Brain pericyte (primary cell): ENCODE measurements at places on chromosomes 5 and 9.

DNA sequence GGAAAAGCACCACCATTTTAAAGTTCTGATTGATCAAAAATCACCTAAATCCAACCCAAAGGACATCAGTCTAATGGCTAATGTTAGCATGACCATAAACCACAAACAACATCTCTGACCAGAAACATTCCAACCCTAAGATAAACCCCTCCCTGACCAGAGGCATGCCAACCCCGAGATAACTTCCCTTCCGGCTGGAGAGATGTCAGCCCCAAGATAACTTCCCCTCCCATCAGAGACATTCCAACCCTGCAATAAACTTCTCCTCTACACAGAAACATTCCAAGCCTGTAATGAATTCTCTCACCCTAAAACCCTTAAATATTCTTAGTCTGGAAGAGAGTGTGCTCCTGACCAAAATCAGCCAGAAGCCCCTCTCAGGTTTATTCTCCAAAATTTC is 364.3 kb downstream of the KCNN2 start:
- DNase-seq: no peak

DNA sequence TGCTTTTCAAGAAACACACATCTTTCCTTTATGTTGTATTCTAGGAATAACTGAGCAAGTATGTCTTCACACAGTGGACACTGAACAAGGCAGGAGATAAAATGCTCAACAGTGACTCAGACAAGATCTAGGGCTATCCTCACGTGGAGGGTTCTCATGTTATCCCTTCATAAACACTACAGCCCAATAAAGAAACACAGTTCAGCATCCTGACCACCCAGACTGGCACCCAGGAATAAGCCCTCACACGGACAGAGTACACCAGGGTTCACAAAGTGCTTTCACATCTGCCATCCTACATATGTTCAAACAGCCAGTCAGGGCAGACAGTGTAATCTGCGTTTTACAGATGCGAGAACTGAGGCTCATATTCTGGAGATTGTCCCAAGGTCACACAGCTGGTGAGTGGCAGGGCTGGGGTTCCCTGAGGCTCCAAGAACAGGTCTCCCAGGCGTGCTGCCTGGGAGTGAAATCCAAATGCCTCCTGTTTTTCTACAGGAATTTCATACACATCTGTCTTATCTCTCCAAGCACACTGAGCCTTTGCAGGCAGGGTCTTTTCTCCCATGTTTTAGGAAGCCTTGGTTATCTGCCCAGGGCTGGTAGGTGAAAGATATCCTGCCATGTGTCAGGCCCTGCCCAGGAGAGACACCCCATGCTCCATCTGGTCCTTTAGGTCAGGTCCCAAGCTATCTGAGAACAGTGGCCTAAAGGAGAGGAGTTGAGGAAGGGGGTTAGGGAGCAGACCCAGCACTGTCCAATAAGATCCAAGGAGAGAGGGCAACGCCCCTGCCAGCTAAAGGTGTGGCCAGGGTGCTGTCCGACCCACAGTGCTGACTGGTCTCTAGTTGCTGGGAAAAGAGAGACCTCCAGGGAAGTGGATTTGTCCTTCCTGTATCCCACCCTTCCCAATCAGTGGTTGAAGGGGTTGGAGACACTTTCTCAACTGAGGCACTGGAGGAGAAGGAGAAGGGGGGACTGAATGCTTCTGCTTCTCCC is 47.9 kb upstream of the XPA start:
- DNase-seq: no peak

GRCh38 chr5:177295924-177296323 is 7.6 kb downstream of the RAB24 start:
- DNase-seq: no peak

GRCh38 chr5:355958-356357 is 34.4 kb downstream of the AHRR start:
- DNase-seq: no peak

DNA sequence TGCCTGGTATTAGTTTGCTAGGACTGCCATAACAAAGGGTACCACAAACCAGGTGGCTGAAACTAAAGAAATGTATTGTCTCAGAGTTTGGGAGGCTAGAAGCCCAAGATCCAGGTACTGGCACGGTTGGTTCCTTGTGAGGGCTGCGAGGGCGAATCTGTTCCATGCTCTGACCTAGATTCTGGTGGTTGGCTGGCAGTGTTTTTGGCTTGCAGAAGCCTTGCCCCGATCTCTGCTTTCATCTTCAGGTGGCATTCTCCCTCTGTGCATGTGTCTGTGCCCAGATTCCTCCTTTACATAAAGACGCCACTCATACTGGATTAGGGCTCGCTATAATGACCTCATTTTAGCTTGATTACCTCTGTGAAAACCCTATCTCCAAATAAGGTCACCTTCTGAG is 36.7 kb downstream of the RAI14 start:
- no peak for DNase-seq

- DNase-seq: no peak
Measured at GRCh38 chr9:95494416-95495371, 22.1 kb downstream of the PTCH1 start.
